Stimulated activated CD8-positive, alpha-beta memory T cell treated with anti-CD3 and anti-CD28 coated beads, Interleukin-2, amount 100 ng/mL, for 1 hour (primary cell): ENCODE measurements at places on chromosomes 5 and 9.

DNA sequence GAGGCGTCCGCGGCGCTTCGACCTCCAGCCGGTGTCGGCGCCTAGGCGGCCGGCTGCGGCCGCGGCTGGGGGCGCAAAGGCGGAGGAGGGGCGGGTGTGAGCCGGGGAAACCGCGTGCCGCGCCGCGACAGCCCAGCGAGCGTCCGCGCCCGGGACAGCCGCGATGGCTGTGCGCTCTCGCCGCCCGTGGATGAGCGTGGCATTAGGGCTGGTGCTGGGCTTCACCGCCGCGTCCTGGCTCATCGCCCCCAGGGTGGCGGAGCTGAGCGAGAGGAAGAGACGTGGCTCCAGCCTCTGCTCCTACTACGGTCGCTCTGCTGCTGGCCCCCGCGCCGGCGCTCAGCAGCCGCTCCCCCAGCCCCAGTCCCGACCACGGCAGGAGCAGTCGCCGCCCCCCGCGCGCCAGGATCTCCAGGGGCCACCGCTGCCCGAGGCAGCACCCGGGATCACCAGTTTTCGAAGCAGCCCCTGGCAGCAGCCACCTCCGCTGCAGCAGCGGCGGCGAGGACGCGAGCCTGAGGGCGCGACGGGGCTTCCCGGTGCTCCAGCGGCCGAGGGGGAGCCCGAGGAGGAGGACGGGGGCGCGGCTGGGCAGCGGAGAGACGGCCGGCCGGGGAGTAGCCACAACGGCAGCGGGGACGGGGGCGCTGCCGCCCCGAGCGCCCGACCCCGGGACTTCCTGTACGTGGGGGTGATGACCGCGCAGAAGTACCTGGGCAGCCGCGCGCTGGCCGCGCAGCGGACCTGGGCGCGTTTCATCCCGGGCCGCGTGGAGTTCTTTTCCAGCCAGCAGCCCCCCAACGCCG is 605 bp downstream of the CHSY3 start:
- DNase-seq, result no peak

GRCh38 chr5:17440766-17441165 is 57.3 kb upstream of the TAF11L2 start:
- DNase-seq, result no peak

GRCh38 chr5:175873088-175873454 is 1.7 kb downstream of the CPLX2 start:
- DNase-seq, result no peak

DNA sequence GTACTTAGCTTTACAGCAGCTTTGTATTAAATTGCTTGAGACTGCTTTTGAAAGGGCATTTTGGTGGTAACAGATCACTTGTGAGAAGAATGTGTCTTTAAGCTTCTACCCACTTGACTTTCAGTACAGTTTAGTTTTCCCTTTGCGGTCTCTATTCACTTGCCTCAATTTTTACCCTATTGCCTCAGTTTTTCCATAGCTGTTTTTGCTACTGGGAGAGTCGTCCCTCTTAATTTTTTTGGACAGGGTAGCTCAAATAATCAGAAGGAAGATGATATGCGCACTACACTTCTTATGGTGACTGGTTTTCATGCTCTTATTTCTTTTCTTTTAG is 18.8 kb downstream of the UGCG start:
- DNase-seq, result no peak

GRCh38 chr5:107146901-107147300 is 523.8 kb downstream of the EFNA5 start:
- DNase-seq, result no peak

- no peak for DNase-seq
Observed at GRCh38 chr9:125646217-125646616, 60.8 kb downstream of the MAPKAP1 start.
